HFFc6 (cell line): ENCODE measurements at places on chromosomes 1 and 21.
A peak's percentile ranks its signal among the peaks of the same experiment; 100 is the strongest.

- H3K4me3 ChIP-seq: no peak overlapping the region
- no peaks in the 10 kb centered on the region for H3K36me3 ChIP-seq
- no peak overlapping the region; the same call in 1 of the 2 replicates for H3K27ac ChIP-seq
- peak; percentile 33 for DNase-seq
- peaks cover 2% of the 10 kb centered on the region; the same call in 1 of the 2 replicates for H3K27me3 ChIP-seq
Observed at GRCh38 chr1:183303901-183304300, 114.3 kb downstream of the NMNAT2 start.

- H3K27me3 ChIP-seq: no peaks in the 10 kb centered on the region
- H3K4me3 ChIP-seq: no peak overlapping the region
- H3K27ac ChIP-seq: no peak overlapping the region
Observed at GRCh38 chr1:193727850-193728249, 541.4 kb upstream of the B3GALT2 start.

GRCh38 chr1:108511764-108512163, 48.1 kb upstream of the EEIG2 start:
- H3K4me3 ChIP-seq: no peak overlapping the region
- no peaks in the 10 kb centered on the region for H3K36me3 ChIP-seq
- no peak for DNase-seq
- no peak overlapping the region for H3K27ac ChIP-seq

DNA sequence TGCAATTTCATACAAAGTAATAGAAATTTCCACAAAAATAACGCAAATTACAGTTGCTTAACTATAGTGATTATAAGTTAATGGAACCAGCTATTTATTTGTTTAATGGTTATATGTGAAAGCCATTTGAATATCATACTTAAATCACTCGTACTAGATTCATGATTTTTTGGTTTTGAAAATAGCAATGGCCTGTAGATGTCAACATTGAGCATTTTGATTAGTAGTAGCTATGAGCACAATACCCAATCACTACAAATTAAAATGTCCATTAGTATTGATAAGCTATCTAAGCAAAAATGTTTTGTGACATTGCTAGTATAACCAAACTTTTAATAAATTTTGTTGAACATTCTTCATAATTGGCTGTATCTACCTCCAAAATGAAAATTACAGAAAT, 10.0 kb downstream of the COL24A1 start:
- H3K4me1 ChIP-seq: peaks cover 19% of the 10 kb centered on the region
- H3K27me3 ChIP-seq: no peaks in the 10 kb centered on the region
- DNase-seq: no peak
- H3K27ac ChIP-seq: no peak overlapping the region
- no peaks in the 10 kb centered on the region for H3K36me3 ChIP-seq

- H3K27ac ChIP-seq: no peak overlapping the region
- H3K4me1 ChIP-seq: peaks cover 11% of the 10 kb centered on the region
- DNase-seq: no peak
- H3K4me3 ChIP-seq: peak overlapping the region; percentile 71
- peaks cover 9% of the 10 kb centered on the region for H3K27me3 ChIP-seq
Observed at GRCh38 chr1:998995-999724, 737 bp downstream of the HES4 start.

- H3K4me1 ChIP-seq: peaks cover 8% of the 10 kb centered on the region; the same call in 1 of the 2 replicates
- no peak for DNase-seq
- no peaks in the 10 kb centered on the region for H3K36me3 ChIP-seq
Observed at GRCh38 chr1:67636146-67636545, 48.9 kb upstream of the GADD45A start.

DNA sequence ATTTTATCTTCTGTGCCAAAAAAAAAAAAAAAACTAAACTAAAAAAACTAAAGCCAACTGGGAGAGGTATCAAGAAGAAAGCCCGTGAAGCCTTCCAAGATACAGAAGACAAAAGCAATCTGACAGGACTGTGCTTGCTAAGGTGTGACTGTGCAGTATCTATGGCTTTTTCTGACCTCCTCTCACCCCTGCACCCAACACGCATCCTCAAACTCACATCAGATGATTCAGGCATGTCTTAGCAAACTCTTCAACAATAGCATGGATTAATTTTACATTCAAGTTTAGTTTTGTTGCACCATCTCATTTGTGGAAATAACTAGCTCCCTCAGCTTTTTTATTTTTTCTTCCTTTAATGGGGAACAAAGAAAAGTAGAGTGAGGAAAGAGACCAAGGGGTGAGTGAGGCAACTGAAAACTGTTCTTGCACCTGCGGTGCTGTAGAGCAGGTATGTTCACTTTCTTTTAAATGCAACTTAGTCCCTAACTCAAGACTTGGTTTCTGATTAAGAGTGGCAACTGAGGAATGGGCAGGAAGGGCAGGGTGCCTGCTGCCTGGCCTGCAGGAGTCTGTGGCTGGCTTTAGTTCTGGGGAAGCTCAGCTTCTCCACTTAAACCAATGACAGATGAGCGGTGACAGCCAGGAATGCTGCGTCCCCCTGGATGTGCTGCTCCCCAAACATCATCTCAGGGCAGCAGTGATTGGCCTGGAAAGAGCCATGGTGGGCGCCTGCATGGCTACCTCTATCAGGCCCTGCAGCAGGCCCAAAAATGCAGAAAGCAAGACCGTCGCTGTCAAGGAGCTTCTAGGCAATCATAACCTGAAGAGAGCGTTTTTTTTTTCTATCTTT, 71.3 kb upstream of the LRRC8B start:
- no peaks in the 10 kb centered on the region for H3K36me3 ChIP-seq
- H3K27me3 ChIP-seq: no peaks in the 10 kb centered on the region
- no peak for DNase-seq
- H3K4me1 ChIP-seq: peaks cover 15% of the 10 kb centered on the region

DNA sequence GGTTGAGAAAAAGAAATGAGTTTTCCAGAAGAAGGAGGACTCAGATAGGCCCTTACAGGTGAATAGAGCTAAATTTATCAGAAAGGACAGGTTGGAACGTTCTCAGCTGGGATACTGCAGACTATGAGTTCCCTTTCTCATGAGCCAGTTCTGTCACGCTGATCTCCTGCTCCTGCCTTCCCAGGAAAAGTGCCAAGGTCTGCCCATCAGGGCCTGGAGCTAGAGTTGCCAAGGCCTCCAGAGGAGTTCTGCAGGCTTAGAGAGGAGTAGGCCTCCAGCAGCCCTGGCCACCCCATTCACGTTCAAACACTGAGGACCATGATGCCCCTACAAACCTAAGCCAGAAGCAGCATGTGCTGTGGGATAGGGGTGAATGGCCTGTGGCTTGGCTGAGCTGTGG, 126.8 kb upstream of the TNR start:
- no peak overlapping the region for H3K27ac ChIP-seq
- DNase-seq: no peak
- no peaks in the 10 kb centered on the region for H3K4me1 ChIP-seq
- H3K27me3 ChIP-seq: peaks cover 6% of the 10 kb centered on the region
- no peaks in the 10 kb centered on the region for H3K36me3 ChIP-seq

GRCh38 chr1:10628685-10629084, 153.9 kb downstream of the PEX14 start:
- no peaks in the 10 kb centered on the region; the same call in none of the 2 replicates for H3K27me3 ChIP-seq
- no peak overlapping the region for H3K4me3 ChIP-seq
- no peaks in the 10 kb centered on the region for H3K36me3 ChIP-seq
- H3K4me1 ChIP-seq: no peaks in the 10 kb centered on the region
- no peak overlapping the region for H3K27ac ChIP-seq

DNA sequence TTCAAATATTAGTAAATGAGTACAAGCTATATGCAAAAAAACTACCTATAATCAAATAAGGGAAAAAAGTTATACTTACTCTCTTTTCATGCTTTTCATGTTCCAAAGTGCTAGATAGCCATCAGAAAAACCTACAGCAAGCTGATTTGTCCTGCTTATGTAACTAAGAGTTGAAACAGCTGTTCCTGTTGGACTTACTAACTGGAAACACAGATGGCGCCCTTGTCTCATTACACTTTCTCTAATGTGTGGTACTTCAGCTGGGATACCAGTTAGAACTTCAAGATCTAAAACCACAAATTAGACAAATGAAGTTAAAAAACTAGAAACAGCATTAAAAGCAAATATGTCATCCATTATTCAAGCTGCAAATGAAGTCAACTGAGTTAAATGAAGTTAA, 24.3 kb downstream of the AHCTF1 start:
- peak; percentile 47 for DNase-seq
- peaks cover 15% of the 10 kb centered on the region for H3K36me3 ChIP-seq
- no peak overlapping the region for H3K4me3 ChIP-seq
- H3K27me3 ChIP-seq: no peaks in the 10 kb centered on the region
- peaks cover 5% of the 10 kb centered on the region; the same call in 1 of the 2 replicates for H3K4me1 ChIP-seq

DNA sequence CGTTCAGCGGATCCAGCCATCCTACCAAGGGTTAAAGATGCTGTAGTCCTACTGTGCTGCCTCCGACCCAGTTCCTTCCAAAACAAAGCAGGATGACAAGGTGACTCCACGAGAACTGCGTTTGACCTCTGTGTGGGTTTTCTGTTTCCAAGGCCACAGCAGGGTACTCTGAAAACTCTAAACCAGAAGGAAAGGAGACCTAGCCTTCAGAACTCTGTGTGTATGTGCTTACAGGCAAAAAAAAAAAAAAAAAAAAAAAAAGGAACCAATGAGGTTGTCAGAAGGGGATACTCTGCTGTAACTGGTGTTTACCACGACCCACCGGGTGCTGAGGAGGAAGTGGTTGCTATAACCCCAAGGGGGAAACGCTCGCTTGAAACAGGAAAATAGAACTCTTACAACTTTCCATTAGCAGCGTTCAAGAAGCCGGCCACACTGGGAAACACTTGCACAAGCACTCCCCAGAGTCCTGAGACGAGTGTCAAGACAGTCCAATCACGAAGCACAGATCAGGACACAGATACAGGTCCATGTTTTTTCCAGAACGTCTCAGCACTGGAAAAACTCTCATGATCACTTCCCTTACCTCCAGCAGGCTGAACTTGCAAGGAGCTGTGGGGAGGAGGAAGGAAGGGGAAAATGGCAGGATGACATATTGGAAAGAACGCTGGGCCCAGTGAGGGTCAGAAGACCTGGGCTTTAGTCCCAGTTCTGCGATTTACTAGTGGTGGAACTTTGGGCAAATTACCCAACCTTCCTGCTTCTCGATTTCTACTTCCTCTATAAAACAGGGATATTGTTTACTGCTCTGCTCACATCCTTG, 64.0 kb downstream of the ITPKB start:
- H3K27me3 ChIP-seq: peaks cover 2% of the 10 kb centered on the region
- H3K4me3 ChIP-seq: no peak overlapping the region
- H3K4me1 ChIP-seq: peaks cover 29% of the 10 kb centered on the region
- no peak for DNase-seq
- no peak overlapping the region for H3K27ac ChIP-seq

- no peak for DNase-seq
- H3K27me3 ChIP-seq: no peaks in the 10 kb centered on the region; the same call in 1 of the 2 replicates
- H3K4me1 ChIP-seq: peaks cover 6% of the 10 kb centered on the region
- H3K4me3 ChIP-seq: no peak overlapping the region
- H3K27ac ChIP-seq: no peak overlapping the region
- no peaks in the 10 kb centered on the region for H3K36me3 ChIP-seq
Observed at GRCh38 chr21:40231979-40232378, 364.7 kb downstream of the PCP4 start.

GRCh38 chr1:245896258-245896657, 610.8 kb downstream of the SMYD3 start:
- H3K27me3 ChIP-seq: no peaks in the 10 kb centered on the region; the same call in none of the 2 replicates
- H3K4me1 ChIP-seq: peaks cover 14% of the 10 kb centered on the region
- H3K27ac ChIP-seq: no peak overlapping the region
- H3K4me3 ChIP-seq: no peak overlapping the region

GRCh38 chr1:24175033-24175755, 11.9 kb downstream of the IFNLR1 start:
- H3K27ac ChIP-seq: no peak overlapping the region
- no peak overlapping the region for H3K4me3 ChIP-seq
- H3K36me3 ChIP-seq: no peaks in the 10 kb centered on the region
- DNase-seq: no peak
- peaks cover 54% of the 10 kb centered on the region for H3K27me3 ChIP-seq
- no peaks in the 10 kb centered on the region for H3K4me1 ChIP-seq

- no peak overlapping the region for H3K4me3 ChIP-seq
- no peaks in the 10 kb centered on the region for H3K36me3 ChIP-seq
- no peak for DNase-seq
- H3K4me1 ChIP-seq: no peaks in the 10 kb centered on the region
- peaks cover 36% of the 10 kb centered on the region for H3K27me3 ChIP-seq
Observed at GRCh38 chr1:213982289-213982671, 5.5 kb upstream of the PROX1 start.

- peaks cover 5% of the 10 kb centered on the region; the same call in 1 of the 2 replicates for H3K27me3 ChIP-seq
- H3K27ac ChIP-seq: no peak overlapping the region
- H3K4me3 ChIP-seq: no peak overlapping the region
- H3K36me3 ChIP-seq: no peaks in the 10 kb centered on the region
- no peak for DNase-seq
- H3K4me1 ChIP-seq: peaks cover 8% of the 10 kb centered on the region
Observed at GRCh38 chr21:15614766-15615165, 115.0 kb upstream of the USP25 start.

DNA sequence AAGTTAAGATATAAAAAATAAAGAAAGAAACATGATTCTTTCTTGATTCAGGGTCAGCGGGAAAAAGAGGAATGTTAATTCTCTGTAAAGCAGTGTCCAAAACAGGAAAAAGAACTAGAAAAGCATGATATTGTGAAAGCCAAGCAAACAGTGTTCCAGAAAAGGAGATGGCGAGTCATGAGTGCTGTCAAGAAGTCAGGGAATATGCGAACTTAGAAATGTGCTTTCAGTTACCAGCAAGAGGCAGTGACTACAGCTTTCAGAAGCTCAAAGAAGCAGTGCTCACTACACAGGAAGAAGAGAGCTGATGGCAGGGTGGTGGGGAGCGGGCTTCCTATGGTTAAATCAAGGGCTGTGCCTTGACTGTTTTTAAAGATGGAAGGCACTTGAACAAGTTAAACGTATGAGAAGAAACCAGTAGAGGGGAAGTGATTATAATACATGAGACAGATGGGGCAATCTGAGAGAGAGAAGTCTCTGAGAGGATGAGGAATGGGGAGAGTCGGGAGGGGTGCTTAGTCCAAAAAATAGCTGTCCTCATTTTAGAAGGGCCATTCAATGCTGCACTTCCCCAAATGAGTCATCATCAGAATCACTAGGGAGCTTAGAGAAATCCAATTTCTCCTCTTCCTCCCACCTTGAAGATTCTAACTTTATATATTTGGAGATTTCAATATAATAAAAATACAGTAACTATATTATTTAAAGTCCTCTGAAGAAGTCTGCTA, 90.4 kb downstream of the KCNK1 start:
- H3K4me3 ChIP-seq: no peak overlapping the region
- DNase-seq: no peak
- H3K27ac ChIP-seq: no peak overlapping the region
- H3K36me3 ChIP-seq: no peaks in the 10 kb centered on the region
- H3K4me1 ChIP-seq: no peaks in the 10 kb centered on the region

DNA sequence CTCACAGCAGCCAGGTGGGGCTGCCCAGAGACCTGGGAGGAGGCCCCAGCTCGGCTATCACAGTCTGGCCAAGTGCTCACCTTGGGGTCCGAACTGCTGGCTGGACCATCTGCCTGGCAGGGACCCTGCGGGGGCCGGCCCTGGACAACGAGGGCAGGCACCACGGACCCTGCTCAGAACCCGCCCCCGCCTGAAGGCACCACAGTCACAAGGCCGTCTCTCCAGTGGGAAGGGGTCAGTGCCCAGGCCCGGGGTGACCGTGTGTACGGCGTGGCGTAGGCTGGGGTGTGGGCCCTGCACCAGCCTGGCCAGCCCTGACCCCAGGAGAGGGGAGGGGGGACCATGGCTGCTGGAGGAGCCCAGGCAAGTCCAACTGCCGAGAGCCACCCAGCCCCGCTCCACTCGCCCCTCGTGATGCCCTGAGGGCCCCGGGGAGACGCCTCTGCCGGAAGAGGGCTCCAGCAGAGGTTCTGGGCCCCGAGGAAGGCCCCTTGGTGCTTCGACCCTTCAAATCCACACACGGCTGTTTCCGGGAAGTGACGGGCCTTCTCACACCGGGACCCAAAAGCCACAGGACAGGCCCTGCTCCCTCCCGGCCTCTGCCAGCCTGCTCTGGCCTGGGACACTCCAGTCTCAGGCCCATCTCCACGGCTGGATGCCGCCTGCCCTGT, 11.2 kb upstream of the RNF223 start:
- no peak for DNase-seq
- no peak overlapping the region for H3K27ac ChIP-seq
- peaks cover 2% of the 10 kb centered on the region for H3K27me3 ChIP-seq
- no peak overlapping the region for H3K4me3 ChIP-seq
- no peaks in the 10 kb centered on the region for H3K4me1 ChIP-seq
